Left cardiac atrium (tissue), 4 donors: ENCODE measurements at places on chromosomes 11 and 22.

DNA sequence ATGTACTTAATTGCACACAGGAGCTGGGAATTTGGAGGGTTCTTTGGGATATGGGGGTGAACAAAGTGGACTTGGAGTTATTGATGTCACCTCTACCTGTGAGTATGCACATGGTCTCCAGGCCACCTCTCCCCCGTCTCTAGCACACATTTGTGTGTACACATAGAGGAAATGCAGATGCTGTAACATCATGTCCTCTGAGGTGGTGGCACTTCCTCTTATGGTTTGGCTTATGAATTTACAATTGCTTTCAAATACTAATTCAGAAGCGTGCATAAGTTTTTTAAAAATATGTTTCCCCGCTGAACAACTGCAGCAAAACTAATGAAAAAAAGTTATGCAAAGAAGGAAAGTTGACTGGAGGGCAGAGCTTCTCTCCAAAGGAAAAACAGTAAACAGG is 152.0 kb upstream of the TENM4 start:
- DNase-seq = no peak

- DNase-seq = no peak
Observed at GRCh38 chr11:119367661-119368120, 13.8 kb downstream of the USP2 start.

DNA sequence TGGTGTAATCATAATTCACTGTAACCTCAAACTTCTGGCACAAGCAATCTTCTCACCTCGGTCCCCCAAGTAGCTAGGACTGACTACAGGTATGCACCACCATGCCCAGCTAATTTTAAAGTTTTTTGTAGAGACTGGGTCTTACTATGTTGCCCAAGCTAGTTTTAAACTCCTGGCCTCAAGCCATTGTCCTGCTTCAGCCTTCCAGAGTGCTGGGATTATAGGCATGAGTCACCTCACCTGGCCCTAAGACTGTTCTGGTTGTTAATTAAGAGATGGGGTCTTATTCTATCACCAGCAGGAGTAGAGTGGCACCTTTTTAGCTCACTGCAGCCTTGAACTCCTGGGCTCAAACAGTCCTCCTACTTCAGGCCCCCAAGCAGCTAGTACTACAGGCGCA is 52.0 kb upstream of the DEPDC7 start:
- no peak for DNase-seq

DNA sequence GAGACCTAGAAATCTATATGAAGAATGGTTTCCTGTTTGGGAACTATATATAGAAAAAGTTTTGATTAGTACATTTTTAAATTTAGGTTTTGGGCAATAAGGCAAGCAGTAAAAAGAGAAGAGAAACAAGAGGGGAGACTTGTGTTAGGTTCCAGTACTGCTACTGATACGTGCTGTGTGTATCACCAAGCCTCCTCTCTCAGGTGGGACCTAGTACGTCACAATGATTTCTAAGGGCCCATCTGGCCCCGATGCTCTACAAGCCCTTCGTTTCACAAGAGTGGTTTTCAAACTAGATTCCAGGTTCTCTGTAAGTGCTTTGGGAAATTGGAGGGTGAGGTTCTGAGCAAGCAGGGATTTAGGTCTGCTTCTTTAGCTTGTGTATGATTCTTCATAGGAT is 39.2 kb downstream of the USP35 start:
- no peak for DNase-seq

DNA sequence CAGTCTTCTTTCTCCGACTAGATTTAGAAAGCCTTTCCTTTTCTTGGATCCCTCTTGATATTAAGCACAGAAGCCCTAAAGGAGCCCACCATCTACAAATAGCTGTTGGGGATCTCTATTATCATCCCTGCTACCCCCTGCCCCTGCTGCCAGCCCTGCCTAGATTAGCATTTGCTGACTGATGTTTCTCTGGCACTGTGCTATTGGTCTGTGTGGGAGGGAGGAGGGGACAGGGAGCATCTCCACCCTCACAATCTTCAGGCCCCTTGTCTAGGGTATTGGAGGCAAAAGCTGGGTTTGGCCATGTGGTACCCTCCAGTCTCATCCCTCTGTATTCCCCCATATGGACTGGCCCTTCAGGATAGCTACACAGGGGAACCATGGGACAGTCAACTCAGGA is 6.2 kb downstream of the USH1C start:
- no peak for DNase-seq

DNA sequence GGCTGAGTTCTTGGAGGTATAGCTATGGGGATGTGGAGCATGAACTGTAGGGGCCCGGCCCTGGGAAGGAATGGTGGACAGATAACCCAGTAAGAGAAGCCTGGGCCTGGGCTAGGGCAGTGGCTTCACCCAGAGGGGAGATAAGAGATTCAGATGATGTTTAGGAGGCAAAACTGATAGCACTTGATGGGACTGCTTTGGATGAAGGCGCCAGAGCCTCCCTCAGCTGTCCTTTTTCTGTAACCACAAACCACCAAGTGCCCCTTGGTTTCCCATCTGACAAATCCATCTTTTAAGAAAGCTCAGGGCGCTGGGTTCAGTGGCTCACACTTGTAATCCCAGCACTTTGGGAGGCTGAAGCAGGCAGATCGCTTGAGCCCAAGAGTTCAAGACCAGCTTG is 23.4 kb downstream of the RELT start:
- DNase-seq = no peak

DNA sequence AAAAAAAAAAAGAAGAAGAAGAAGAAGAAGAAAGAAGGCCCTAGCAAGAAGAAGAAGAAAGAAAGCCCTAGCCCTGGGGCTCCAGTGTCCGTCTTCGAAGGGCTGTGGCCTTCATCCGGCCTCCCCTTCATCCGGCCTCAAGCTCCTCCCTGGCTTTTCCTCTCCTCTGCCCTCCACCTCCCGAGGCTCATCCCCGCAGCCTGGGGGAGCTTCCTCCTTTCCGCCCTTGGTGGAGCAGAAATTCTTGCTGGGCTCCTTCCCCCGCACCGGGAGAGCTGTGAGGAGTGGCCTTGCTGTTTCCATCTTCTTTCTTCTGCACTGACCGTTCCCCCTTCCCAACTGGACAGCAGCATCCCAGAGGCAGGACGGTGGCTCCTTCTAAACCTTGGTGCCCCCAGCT is 9.5 kb upstream of the LTO1 start:
- DNase-seq = no peak

GRCh38 chr22:29641700-29642330 is 38.4 kb downstream of the NF2 start:
- no peak for DNase-seq

DNA sequence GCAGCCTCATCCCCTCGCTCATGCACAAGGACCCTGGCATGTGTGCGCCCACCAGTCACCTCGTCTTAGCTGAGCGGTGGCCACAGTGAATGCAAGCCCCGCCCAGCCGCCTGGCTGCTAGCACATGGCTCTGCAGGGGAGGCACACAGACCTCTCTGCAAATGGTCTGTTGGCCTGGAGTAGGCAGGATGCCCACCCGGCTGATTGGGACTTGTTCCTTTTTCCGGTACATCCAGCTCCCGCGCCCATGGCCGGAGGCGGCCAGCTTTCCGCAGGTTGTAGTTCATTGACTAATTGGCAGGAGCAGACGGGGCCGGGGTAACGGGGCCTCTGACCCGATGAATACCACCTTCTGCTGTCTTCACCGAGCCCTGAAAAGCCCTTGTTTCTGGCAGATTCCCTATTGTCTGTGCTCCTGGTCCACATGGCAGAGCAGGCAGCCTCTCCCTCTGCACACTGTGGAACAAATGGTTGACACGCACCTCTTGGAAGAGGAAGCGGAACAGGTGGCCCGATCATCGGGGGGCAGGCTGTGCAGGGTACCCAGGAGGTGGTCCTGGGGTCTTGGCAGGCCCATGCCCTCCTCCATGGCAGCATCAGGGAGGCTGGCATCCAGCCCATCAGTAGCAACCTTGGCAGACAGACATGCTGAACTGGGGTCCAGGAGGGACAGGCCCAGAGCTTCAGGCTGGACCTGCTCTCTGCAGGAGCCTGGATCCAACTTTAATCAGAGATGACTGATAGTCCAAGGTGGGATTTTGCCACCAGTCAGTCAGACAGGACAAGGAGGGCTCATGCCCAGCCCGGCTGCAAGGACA is 1512.0 kb downstream of the BRD1 start:
- DNase-seq = no peak

DNA sequence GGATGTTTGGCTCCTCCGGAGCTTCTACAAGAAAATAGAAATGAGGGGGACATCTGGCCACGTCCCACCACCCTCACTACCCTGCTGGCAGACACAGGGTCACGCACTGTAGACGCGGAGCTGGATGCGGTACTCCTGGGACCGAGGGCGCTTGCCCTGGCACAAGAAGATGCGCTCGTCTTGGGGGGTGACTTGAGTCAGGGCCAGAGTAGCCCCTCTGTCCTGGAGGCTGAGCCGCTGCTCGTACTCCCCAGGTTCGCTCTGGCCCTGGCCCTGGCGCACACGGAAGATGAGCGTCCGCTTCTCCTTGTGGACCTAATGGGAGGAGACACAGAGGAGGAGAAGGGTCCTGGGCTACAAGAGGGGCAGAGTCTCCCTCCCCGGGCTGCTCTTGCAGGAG is 2.2 kb downstream of the MCAM start:
- DNase-seq = no peak

GRCh38 chr11:16812274-16812673 is 73.8 kb downstream of the C11orf58 start:
- no peak for DNase-seq
